AML-193 (cell line): ENCODE measurements at places on chromosomes 4 and X.
A peak's percentile ranks its signal among the peaks of the same experiment; 100 is the strongest.

DNA sequence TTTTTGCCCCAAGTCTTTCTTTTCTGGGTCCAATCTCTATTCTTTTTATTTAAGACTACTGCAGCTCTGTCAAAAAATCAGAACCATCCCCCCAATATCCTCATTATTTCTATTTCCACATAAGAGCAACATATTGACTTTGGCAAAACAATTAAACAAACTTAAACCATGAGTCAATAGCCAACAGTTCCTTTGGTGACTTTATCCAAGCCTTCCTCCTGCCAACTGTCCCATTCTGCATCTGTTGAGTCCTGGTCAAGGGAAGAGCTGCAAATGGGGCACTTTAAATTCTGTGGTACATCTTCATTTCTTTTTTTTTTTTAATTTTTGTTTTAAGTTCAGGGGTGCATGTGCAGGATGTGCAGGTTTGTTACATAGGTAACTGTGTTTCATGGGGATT is 1875.0 kb upstream of the PCDH7 start:
- DNase-seq = no peak

DNA sequence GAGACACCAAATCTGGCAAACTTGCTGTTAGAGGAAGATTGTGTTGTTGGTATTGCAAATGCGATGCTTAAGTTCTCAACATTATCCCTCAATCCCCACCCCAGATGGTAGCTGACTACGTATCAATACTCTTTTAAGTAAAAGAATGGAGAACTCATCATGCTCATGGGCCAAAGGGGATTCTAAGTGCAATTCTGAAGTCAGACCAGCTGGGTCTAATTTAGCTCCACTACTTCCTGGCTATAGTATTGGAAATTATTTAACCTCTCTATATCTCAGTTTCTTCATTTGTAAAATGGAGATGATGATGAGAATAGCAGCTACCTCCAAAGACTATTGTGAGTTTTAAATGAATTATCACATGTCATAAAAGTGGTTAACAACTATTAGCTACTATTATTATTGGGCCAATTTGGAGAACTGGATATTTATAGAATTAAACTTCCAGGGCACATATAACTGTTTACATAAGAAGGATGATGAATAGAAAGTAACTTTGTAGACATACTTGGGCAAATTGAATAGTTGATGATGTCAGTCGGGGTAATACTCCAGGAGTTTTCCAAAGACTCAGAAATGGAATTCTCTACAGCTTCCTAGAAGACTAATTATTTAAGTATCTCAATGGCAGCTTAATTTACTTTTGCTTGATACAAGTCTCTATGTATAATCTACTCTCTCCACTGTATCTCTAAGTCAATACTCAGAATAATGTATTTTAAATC is 5.0 kb upstream of the SLAIN2 start:
- DNase-seq = no peak

DNA sequence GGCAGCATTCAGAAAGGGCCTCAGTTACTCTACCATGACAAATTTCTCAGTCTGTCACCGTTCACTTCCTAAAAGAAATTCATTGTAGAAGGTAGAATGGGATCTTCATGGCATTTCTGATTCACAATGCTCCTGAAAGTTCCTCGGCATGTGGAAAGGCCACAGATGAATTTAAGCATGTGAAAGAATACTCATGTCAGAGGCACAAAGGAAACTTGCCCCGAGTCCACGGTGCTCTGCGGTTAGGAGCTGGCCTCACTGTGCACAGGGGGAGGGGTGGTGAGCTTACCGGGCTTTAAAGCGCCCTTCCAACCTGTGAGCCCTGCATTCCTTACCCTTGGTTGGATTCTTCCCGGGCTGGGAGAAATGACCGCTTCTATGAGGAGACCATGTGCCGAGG is 9.3 kb downstream of the TKTL1 start:
- DNase-seq = no peak

- DNase-seq = no peak
These were observed 504.0 kb downstream of the MAGEE1 start for GRCh38 chrX:76931518-76931917.

- DNase-seq = no peak
These were observed 38.9 kb downstream of the AFF1 start for GRCh38 chr4:86973668-86974067.

GRCh38 chr4:109302361-109303139 is at the start of gene COL25A1:
COL25A1 (minus strand) TSS chr4:109302658.
- DNase-seq = no peak

GRCh38 chr4:26178854-26179253 is 142.0 kb upstream of the RBPJ start:
- no peak for DNase-seq

- DNase-seq = peak; percentile 4
These were observed 8.6 kb upstream of the MAML3 start for GRCh38 chr4:140162596-140162995.

GRCh38 chrX:140709421-140709846 is at the start of gene LINC00632:
LINC00632 (plus strand) TSS chrX:140709759.
- no peak for DNase-seq

GRCh38 chr4:38152305-38152704 is 192.1 kb downstream of the PTTG2 start:
- no peak for DNase-seq

- DNase-seq = no peak
These were observed 1511.1 kb downstream of the TECRL start for GRCh38 chr4:62898115-62898514.

- no peak for DNase-seq
These were observed 128.5 kb downstream of the LRBA start for GRCh38 chr4:150886597-150886996.

- DNase-seq = no peak
These were observed 807 bp downstream of the PGRMC1 start for GRCh38 chrX:119236623-119237561.

DNA sequence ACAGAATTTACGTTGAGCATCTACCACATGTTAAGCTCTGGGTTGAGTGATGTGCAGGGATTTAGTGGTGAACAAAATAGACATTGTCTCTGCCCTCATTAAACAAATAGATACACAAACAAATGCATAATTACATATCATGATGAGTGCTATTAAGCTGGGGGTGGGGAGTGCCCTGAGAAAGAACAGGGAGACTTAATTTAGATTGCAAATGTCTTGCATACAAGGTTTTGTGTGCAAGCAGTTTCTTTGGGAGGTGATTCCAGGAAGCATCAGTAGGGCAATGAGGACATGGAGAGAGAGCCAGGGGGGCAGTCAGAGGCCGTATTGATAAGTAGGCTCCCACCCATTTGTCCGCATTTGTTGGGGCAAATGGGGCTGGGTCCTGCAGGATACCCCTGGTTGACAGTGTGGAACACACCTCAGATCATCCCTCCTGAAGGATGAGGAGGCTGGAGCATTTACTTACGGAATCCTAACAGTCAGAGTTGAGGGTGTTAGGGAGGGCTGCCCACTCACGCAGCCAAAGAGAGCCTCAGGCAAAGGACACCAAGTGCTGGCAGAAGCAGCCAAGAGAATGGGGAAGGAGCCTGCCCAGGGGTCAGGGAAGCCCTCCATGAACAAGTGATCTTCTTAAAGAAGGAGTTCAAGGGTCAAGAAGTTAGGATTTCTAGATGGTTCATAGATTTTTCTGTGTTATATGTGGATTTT is 245.9 kb downstream of the BCOR start:
- no peak for DNase-seq

GRCh38 chr4:108683479-108683878 is 33.1 kb downstream of the OSTC start:
- peak; percentile 22 for DNase-seq

GRCh38 chr4:70787496-70787895 is 52.2 kb downstream of the GRSF1 start:
- DNase-seq = no peak

GRCh38 chr4:1232661-1233621 is 16.0 kb downstream of the CTBP1 start:
- no peak for DNase-seq

DNA sequence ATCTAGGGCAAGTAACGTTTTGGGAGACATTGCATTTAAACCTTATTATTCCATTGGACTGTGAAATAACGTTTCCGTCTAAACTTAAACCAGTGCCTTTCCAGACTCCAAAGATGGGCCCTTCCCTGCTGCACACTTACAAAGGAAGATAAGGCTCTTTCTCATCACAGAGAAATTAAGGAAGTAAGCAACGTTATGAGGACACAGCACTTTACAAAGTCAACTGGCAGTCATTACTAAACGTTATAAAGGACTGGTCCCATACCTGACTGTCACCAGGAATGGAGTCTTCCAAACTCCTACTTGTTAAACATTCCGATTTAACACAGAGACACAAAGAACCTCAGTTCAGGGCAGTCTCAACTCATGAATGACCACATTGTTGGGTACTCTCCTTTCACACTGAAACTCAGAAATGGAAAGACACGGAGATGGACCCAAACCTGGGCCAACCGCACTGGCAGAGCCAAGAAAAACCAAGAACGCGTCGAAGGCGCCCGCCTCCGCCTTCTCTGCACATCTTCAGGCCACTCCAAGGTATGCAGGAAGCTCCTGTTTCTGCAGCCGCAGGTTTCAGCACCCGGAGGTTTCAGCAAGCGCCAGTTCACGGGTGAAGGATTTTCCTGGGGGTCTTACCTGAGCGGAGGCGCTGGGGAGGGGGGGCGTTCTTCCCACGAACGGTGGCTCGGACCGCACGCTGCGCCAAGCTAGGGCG is 670 bp downstream of the PAPSS1 start:
- peak; percentile 54 for DNase-seq

- no peak for DNase-seq
These were observed 19.5 kb upstream of the PACRGL start for GRCh38 chr4:20680736-20681135.

DNA sequence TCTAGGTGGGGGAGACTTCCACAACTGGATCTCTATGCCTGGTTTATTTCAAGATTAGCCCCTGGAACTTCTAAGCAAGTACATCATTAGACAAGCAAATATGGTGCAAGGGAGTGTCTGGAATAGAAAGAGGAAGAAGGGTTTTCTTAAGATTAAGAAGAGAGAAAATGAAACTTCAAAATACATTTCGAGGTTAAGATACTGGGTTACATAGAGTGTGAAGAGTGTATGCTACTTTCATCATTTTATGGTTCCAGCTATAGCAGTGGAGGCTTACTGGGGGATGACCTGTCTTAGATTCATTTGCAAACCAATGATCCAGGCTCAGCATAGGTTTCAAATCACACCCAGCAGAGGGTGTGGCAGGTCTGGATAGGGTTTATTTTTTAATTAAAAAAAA is 144.4 kb upstream of the GATB start:
- no peak for DNase-seq

GRCh38 chr4:124943145-124943889 is 230.8 kb upstream of the ANKRD50 start:
- no peak for DNase-seq

DNA sequence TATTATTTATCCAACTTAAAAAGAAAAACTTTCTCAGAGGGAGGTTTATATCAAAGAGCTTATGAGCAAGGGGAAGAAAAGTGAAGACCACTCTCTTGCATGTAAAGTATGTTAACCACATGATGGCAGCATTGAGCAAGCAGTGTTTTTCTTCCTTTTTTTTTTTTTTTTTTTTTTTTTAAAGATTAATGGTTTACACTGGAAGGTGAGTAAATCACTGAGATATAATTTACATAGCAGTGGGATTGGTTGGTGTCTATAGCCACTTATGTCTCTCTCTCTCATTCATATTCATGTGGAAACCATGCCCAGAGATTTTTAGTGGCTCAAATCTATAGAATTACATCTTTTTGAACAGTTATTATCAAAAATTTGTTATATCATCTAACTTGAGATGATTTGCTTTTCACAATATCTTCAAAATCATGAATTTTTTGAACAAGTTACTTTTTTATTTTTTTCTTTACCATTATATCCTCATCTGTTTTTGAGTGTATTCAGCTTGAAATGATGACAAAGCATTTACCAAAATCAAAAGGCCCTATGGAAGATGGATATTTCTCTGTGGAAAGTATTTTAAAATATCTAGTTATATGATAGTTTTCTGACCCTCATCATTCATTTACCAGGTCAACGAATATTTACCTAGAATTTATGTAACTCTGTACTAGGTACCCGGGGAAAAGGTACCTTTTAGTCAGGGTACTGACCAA is 31.6 kb downstream of the MTHFD2L start:
- peak; percentile 45 for DNase-seq
